ENCODE measurements at places on chromosomes 1 and 21. TPM values are rescaled to one million over a fixed set of nuclear protein-coding genes. Genes with fewer than 3 reads are reported as not detected.

Gene AUNIP
- polyA plus RNA-seq = 4.0 TPM

Gene PHC2
- polyA plus RNA-seq = 105 TPM

Gene LDLRAD1
- not detected for polyA plus RNA-seq

Gene SLAMF9
- not detected for polyA plus RNA-seq

Data from right renal cortex interstitium (tissue), 3 donors.